ENCODE measurements at places on chromosomes 1 and 21.

DNA sequence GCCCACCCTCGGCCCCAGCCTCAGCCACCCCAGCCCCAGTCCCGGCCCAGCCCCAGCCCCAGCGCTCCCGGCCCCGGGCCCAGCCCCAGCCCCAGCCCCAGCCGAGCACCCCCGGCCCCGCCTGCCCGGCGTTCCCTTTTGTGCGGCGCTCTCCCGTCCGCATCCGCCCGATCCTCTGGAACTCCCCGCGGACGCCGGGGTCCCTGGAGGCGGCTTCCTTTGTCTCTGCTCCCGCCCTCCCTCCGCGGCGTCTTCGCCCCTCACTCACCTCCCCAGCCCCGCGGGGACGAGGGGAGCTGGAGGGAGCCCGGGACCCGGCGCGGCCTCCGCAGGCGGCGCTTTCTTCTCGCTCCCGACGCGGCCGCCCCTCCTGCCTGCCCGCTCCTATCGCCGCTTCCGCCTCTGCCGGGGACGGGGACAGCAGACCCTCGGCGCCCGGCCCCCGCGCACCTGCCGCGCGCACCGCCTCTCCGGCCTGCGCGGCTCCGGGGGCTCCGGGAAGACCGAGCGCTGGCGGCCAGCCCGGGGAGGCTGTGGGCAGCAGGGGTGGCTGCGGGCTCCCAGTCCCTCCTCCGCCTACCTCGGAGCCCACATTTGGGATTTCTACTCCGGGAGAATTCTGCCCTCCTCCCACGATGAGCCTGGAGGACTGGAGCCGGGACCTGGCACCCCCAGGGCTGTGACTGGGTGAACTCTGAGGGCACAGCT lies 14.0 kb downstream of the AGRN start:
- no peak for DNase-seq

DNA sequence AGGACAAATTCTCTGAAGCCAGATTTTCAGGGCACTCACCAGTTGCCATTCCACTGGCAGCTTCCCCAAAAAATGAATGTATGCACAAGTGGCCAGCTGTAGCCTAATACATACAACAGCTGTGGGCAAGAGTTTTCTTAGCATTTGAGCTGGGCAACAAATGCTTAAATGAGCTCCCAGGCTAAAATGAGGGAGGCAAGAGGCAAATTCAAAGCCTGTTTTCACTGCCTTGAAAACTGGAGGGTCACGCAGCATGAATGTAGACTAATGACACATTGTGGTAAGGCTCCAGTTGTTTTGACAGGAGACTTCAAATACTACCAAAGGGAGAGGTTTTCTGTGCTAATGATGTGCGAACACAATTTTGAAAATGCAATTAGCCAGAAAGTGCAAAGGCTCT lies 88.2 kb downstream of the TIAM1 start:
- no peak for DNase-seq

- no peak for DNase-seq
Observed at GRCh38 chr1:116292929-116293725, 79.9 kb upstream of the ATP1A1 start.

DNA sequence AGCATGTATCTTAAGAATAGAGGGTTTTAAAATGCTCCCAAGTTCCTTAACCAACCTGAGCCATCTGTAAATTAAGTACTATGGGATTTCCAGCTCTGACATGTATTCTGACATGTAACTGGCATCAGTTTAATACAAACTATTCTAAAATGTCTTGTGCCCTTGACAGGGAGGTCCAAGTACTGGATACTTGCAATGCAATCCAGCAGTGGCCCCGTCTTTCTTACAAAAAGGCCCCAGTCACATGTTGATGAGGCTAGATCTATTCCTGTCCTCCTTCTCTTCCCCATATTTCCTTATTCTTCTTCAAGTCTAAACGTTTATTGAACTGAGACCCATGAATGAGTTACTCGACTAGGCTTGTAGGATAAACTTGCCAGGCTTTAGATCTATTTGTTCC lies 46.4 kb downstream of the MRPL39 start:
- no peak for DNase-seq

All from NCI-H1417 treated with DMSO at 0.1 percent for 48 hours (cell line).